Brain microvascular endothelial cell (primary cell): ENCODE measurements at places on chromosomes 13 and 19.

DNA sequence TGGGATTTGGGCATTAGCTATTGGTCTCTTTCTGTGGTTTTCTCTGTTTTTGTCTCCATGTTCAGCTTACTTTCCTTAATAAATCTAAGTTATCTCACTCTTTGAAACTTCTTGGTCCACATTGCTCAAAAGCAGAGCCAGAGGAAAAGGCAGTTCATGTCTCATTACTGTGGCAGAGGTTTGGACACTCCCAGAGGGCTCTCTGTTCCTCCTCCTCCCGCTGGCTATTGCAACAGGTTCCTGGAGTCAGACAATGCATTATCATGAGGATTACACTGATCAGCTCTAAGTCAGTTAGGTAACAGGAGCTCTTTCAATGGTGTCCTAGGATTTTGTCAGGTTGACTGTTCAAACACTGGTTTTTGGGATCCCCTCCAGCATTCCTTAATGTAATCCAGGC, 298.8 kb downstream of the NDFIP2 start:
- no peak for DNase-seq

DNA sequence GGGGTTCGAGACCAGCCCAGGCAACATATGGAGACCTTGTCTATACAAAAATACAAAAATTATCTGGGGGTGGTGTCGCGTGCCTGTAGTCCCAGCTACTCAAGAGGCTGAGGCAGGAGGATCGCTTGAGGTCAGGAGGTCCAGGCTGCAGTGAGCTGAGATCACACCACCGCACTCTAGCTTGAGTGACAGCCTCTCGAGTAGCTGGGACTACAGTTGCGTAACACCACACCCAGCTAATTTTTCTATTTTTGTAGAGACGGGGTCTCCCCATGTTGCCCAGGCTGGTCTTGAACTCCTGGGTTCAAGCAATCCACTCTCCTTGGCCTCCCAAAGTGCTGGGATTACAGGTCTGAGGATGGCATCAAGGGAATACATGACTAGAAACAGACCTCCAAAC, 30.8 kb upstream of the MUC16 start:
- no peak for DNase-seq

DNA sequence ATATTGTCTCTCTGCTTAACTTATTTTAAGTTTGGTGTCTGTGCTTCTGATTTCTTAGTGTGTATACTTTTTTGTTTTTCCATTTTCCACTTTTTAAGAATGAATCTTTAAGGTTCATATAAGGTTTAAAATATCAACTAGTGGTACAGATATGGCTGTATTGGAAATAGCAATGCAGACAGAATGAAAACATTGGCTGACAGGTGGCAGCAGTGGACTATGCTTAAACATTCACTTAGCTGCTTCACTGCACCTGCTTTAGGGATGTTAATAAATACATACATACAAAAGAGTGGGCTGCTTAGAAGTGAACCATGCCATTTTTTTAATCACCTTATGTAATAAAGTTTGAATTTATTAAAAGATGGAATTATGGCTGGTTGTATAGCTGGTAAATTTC, 27.3 kb downstream of the TM9SF2 start:
- DNase-seq, result no peak

DNA sequence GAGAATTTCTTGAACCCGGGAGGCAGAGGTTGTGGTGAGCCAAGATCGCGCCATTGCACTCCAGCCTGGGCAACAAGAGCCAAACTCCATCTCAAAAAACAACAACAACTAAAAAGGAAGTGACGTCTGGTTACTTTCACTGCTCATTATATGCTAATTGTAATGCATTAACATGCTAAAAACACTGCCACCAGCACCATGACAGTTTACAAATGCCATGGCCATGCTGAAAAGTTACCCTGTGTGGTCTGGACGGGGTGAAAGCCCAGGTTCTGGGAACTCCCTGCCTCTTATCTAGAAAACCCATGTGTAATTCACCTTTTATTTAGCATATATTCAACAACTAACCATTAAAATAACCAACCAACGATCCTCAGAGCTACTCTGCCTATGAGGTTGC, 28.1 kb downstream of the CPT1C start:
- no peak for DNase-seq

DNA sequence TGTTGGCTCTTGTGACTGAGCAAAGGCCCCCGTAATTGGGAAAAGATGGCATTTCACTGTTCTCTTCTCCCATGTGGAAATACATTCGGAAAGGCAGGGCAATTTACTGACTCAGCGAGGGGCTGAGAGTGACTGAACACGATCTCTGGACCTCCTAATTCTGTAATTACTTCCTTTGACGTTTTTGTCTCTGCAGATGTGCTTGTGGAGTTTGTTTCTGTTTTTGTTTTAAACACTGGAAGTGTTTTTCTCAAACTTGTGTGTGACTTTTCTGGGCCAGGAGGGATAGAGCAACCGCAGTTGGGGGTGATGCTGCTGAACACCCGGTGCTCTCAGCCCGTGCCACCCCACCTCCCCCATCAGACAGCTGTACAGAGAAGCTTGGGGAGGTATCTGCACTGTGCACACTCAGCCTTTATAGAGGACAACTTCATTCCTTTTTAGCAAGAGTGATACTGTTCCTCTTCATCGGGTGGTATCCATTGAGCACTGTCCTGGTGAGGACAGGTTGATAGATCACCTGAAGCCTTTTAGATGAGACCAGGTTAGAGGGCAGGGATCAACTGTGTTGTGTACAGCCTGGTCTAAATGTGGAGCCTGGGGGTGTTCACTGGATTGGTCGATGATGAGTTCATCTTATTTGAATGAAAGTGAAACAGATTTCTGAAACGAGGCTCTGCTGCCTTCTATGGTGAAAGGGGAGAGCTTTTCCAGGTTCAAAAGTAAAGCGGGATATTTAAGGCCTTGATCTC, 117.4 kb downstream of the ESD start:
- peak; percentile 59 for DNase-seq

DNA sequence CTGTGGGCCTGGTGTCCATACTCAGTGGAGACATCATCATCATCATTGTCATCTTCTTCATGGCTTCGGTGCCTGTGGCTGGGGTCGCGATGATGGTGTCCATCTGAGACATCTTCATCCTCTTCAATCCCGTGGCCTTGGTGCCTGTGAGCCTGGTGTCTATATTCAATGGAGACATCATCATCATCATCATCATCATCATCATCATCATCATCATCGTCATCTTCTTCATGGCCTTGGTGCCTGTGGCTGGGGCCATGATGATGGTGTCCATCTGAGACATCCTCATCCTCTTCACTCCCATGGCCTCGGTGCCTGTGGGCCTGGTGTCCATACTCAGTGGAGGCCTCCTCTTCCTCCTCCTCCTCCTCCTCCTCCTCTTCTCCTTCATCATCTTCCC, 917 bp downstream of the HRC start:
- no peak for DNase-seq

- peak; percentile 59 for DNase-seq
Observed at GRCh38 chr19:45615795-45616703, 14.0 kb upstream of the GPR4 start.

GRCh38 chr19:51799034-51799773, 4.2 kb downstream of the FPR3 start:
- peak; percentile 96 for DNase-seq

- DNase-seq, result no peak
Observed at GRCh38 chr19:35220315-35220921, 8.1 kb downstream of the FAM187B start.

DNA sequence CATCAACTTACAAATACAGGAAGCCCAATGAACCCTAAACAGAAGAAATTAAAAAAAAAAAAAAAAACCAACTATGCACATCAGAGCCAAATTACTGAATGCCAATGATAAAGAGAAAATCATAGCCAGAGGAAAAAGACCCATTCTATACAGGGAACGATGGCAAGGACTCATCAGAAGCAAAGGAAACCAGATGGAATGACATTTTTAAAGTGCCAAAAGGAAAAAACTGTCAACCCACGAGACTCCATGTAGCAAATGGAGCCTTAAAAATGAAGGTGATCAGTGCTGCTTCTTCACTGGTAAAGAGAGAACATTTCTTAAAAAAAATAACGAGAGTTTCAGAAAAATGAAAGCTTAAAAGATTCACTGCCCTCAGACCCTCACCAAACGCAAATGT, 18.3 kb downstream of the PCID2 start:
- no peak for DNase-seq

DNA sequence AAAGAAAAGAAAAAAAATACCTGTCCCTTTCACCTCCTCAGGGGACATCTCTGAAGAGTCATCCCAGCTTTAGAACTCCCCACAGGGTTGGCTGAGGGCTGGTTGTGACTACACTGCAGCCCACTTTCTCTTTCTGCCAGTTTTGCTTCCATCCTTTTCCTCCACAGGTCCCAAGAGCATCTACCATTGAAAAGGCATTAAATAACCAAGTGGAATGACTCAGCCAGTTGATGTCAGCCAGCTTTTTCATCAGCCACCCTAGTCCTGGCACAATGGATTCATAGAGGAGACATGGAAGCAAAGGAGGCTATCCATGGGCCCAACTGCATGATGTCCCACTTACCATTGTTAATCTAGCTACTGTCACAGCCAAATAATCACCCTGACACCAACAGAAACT, 9.2 kb upstream of the RCBTB1 start:
- DNase-seq, result no peak

DNA sequence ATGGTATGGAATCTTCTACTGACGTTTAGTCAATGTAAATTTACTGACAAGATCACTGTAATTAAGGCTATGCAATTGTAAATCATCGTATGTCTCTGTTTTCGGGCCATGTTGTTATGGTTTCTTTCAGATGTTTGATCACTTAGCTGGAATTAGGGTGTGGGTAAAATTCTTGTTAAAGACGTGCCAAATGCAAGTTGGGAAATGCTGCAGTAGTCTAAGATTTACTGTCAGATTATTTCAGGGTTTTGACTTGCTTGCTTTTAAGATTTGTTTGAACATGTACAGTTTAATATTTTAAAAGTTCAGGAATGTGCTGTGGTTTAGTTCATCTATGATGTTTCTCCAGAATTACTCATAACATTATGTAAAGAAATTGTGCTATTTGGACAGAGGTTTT, 10.8 kb downstream of the NDFIP2 start:
- DNase-seq, result no peak

DNA sequence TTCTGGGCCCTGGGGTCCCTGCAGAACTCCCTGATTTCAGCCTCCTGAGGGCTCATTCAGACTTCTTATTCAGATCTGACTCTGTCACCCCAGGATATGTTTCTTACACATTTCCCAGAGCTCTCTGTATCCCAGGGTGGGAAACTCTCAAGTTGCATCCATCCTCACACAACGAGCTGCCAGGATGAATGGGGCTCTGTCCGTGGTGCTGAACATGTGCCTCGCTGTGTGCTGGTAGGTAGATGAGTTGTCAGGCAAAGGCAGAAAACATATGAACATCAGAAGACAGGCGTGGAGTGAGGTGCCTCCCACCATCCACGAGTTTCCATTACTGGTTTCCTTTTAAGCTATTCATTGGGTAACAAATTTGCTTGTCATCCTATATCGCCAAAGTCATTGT, 11.4 kb upstream of the IGFL1 start:
- DNase-seq, result no peak

GRCh38 chr13:113941571-113942191, 32.2 kb downstream of the C13orf46 start:
- DNase-seq, result peak; percentile 14
